H9 (cell line): ENCODE measurements at places on chromosomes 3 and 15.

DNA sequence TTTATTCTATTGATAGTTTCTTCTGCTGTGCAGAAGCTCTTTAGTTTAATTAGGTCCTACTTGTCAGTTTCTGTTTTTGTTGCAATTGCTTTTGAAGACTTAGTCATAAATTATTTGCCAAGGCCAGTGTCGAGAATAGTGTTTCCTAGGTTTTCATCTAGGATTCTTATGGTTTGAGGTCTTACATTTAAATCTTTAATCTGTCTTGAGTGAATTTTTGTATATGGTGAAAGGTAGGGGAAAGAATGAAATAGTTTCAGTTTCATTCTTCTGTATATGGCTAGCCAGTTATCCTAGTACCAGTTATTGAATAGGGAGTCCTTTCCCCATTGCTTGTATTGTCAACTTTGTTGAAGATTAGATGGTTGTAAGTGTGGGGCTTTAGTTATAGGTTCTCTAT lies 10.6 kb upstream of the GCSAM start:
- DNase-seq: no peak

DNA sequence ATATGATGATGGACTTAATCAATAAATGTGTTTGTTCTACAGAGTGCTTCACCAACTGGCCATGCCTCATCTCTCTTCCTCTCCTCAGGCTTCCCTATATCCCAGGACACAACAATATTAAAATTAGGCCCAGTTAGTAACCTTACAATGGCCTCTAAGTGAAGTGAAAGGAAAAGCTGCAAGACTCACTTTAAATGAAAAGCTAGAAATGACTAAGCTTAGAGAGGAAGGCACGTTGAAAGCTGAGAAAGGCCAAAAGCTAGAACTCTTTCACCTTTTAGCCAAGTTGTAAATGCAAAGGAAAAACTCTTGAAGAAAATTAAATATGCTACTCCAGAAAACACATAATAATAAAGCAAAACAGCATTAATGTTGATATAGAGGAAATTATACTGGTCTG lies 1010.3 kb downstream of the NAALADL2 start:
- no peak for DNase-seq

DNA sequence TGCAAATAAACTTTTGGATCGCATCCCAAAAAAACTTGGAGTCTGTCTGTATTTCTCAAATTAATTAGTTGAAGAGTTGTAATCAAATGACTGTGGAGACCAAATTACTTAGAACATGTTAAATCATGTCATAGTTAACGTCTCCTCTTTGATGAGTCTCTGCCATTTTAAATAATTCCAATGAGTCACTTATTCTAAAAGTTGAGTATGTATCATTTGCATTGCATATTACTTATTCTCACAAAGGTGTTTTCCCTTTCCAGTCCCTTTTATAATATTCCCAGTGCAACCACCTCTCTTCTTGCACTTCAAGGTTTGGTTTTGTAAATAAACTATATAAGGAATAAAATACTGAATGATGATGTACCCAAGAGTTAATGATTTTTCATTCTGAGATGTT lies 36.0 kb upstream of the MBNL1 start:
- no peak for DNase-seq

DNA sequence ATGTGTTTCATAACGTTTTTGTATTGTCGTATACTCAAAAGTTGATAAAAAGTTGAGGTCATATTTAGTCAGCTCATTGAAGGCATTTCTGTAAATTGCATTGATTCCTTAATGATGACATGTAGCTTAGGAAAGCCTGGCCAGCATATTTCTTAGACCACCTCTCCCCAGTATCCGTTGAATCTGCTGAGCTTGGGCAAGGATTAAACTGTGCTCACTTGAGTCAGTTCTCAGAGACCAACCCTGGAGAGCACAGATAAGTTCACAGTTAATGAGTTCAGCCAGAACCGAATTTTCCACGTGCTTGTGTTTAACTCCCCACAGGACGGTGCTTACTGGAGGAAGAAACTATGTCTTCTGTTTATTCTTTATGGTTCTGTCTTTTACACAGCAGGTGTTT lies 132.7 kb downstream of the SLC25A26 start:
- no peak for DNase-seq

- DNase-seq: no peak
Observed at GRCh38 chr3:128425142-128425845, 41.4 kb downstream of the DNAJB8 start.

- no peak for DNase-seq
Observed at GRCh38 chr3:69872783-69873378, 126.7 kb upstream of the SAMMSON start.

GRCh38 chr3:76754247-76754646 lies 285.7 kb upstream of the ROBO2 start:
- DNase-seq: no peak

DNA sequence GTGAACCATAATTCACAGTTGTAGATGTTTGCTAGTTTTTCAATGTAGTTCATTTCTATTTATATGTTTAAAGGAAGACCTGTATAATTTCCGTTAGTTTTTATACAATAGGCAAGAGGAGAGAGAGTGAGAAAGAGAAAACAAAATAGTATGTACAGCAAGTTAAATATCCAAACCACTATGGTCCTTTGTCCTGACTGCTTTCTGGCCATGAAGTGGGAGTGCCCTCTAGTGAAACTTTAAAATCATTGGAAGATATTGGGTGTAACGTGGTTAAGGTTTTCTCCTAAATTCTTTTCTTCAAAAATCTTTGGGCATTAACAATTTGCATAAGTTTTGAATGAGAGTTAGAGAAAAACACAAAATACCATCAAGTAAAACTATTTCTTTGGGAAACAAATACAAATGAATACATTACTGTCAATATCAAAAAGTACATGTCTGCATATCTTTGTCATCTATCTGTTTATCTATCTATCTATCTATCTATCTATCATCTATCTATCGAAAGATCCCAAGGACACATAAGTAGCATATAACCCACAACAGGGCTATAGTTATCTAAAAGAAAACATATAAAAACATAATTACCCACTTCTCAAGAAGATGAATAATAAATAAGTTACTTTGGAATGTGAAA lies 534.6 kb upstream of the ATP11B start:
- no peak for DNase-seq

GRCh38 chr3:13452490-13453335 lies 27.4 kb upstream of the HDAC11 start:
- DNase-seq: no peak

DNA sequence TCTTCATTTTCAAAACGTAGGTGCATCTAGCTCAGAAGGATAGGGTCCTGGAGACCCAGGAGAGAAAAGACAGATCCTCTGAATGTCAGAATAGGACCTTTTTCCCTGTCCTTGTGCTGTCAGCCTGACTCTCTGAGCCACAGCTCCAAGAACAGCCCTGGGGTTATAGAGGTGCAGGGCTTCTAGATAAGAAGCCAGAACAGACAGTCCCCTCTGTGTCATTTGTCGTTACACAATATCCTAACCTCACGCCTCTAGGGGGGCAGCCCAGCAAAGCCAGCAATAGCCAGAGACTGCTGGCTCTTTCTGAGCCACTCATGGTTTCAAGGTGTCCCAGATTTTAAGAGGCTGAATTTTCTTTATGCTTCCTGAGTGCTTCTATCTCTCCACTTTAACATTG lies 153.2 kb upstream of the THBS1 start:
- no peak for DNase-seq
